ENCODE measurements at places on chromosomes 13 and 19.
A peak's percentile ranks its signal among the peaks of the same experiment; 100 is the strongest.

DNA sequence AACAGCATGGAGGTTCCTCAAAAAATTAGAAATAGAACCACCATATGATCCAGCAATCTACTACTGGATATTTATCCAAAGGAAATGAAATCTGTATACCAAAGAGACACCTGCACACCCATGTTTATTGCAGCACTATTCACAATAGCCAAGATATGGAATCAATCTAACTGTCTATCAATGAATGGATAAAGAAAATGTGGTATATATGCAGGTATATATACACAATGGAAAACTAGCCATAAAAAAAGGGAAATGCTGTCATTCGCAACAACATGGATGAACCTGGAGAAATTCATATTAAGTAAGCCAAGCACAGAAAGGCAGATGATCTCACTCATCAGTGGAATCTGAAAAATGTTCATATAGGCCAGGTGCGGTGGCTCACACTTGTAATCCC is 2.5 kb downstream of the ZNF780B start:
- no peak for DNase-seq
- peaks cover 48% of the 10 kb centered on the region for H3K4me1 ChIP-seq
- H3K27me3 ChIP-seq = no peaks in the 10 kb centered on the region
- H3K4me3 ChIP-seq = peak overlapping the region; percentile 33
- H3K27ac ChIP-seq = no peak overlapping the region

GRCh38 chr13:63161219-63161618 is 1745.6 kb upstream of the PCDH20 start:
- no peaks in the 10 kb centered on the region for H3K4me1 ChIP-seq
- no peak overlapping the region for H3K27ac ChIP-seq
- no peaks in the 10 kb centered on the region for H3K27me3 ChIP-seq
- no peak for DNase-seq
- H3K36me3 ChIP-seq = no peaks in the 10 kb centered on the region
- no peak overlapping the region for H3K4me3 ChIP-seq

GRCh38 chr19:31883296-31883990 is 462.0 kb upstream of the ZNF507 start:
- no peak overlapping the region for H3K4me3 ChIP-seq
- no peaks in the 10 kb centered on the region for H3K27me3 ChIP-seq
- no peak overlapping the region for H3K27ac ChIP-seq

DNA sequence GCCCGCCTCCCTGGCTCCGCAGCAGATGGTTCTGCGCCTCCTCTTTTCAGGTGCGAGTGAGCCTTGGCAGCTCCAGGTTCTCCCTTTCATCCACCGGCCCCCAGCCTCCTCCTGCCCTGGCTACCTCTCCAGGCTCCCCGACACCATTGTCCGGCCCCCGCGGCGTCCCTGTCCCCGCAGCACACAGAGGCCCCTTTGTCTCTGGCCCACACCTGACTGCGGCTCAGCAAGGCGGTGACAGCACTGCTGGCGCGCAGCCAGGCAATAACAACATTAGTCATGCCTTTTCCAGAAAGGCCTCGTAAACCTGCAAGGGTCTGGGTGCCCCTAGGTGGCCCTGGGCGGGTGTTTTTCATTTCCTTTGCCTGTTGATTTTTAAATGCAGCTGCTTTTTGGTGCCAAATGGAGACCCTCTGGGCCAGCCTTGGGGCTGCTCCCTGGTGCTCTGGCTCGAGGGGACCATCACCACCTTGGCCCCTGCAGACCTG is 73.2 kb upstream of the MEDAG start:
- peaks cover 32% of the 10 kb centered on the region for H3K27me3 ChIP-seq
- H3K36me3 ChIP-seq = no peaks in the 10 kb centered on the region
- no peak overlapping the region for H3K4me3 ChIP-seq
- H3K4me1 ChIP-seq = no peaks in the 10 kb centered on the region
- no peak overlapping the region for H3K27ac ChIP-seq
- no peak for DNase-seq

DNA sequence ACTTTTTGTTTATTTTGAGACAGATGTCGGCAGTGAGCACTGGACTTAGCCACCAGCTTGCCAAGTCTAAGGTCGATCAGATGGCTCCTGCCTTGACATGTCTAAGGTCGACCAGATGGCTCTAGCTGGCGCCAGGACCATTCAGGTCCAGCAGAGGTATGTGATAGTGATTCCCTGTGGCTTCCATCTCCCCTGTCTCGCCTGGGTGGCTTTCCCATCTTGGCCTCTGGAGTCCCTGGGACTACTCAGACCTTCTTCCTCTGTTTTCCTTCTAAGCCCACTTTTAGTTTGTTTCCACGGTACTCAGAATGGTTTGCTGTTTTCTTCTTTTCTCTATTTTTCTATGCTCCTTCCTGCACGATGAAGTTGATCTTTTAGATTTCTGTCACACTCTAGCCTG is 1435.7 kb downstream of the UQCRFS1 start:
- peaks cover 21% of the 10 kb centered on the region for H3K4me1 ChIP-seq
- no peak for DNase-seq
- H3K27me3 ChIP-seq = no peaks in the 10 kb centered on the region
- no peak overlapping the region for H3K27ac ChIP-seq
- peaks cover 54% of the 10 kb centered on the region for H3K36me3 ChIP-seq

GRCh38 chr13:81762449-81762848 is 1421.5 kb upstream of the SPRY2 start:
- DNase-seq = no peak
- H3K4me1 ChIP-seq = no peaks in the 10 kb centered on the region
- no peaks in the 10 kb centered on the region for H3K36me3 ChIP-seq
- H3K27ac ChIP-seq = no peak overlapping the region
- no peaks in the 10 kb centered on the region for H3K27me3 ChIP-seq

GRCh38 chr13:39688699-39689405 is 33.4 kb downstream of the COG6 start:
- no peaks in the 10 kb centered on the region for H3K27me3 ChIP-seq
- peaks cover 11% of the 10 kb centered on the region for H3K4me1 ChIP-seq
- no peak for DNase-seq
- peak overlapping the region; percentile 78 for H3K27ac ChIP-seq

- H3K4me1 ChIP-seq = no peaks in the 10 kb centered on the region
- no peaks in the 10 kb centered on the region for H3K36me3 ChIP-seq
- no peak for DNase-seq
These were observed at the start of gene TEX26 for GRCh38 chr13:30932481-30933353. TEX26 (plus strand) TSS chr13:30932656; CDS start chr13:30932716, 60 bp downstream.

DNA sequence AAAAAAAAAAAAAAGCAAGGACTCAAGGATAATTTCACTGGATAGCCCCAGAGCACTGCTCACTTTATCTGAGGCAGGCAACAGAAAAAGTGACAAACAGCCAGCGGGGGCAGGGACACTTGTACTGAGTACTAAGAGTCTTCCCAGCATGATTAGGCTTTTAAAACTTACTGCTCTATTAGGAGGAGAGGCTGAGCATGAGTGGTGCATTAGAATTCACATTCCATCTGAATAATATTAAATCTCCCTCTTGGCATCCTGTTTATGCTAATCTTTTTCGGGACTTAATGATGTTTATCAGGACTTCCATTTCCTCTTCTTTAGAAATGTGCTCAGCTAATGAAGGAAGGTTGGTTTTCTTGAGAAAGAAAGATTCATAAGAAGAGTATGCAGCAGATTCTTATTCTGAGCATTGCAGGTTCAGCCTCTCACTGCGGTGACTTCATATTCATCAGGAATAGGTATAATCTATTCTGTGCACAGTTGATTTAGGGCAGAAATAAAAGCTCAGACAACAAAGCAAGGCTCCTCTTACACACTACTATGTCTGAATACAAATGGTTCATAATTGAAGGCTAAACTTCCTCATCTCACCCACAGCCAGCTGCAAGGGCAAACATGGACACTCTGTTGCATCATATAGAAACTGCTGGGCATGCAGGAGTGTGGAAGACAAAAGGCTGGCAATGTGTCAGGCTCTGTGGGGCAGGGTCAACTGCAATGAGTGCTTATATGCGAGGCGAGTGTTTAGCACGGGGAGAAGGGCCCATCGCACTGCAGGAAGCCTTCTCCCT is 107.0 kb downstream of the KL start:
- no peak overlapping the region for H3K4me3 ChIP-seq
- H3K36me3 ChIP-seq = no peaks in the 10 kb centered on the region
- no peak for DNase-seq
- no peaks in the 10 kb centered on the region for H3K4me1 ChIP-seq
- H3K27me3 ChIP-seq = peaks cover 6% of the 10 kb centered on the region

- peak overlapping the region; percentile 81 for H3K27ac ChIP-seq
These were observed 23.5 kb downstream of the POU2F2 start for GRCh38 chr19:42108527-42109389.

GRCh38 chr13:113545455-113545930 is 39.1 kb upstream of the TFDP1 start:
- no peak overlapping the region for H3K4me3 ChIP-seq
- peaks cover 37% of the 10 kb centered on the region for H3K36me3 ChIP-seq
- H3K4me1 ChIP-seq = peaks cover 2% of the 10 kb centered on the region

GRCh38 chr19:36215276-36216123 is 594 bp downstream of the ZNF146 start:
- peaks cover 18% of the 10 kb centered on the region for H3K36me3 ChIP-seq
- H3K27ac ChIP-seq = no peak overlapping the region
- peaks cover 32% of the 10 kb centered on the region for H3K4me1 ChIP-seq
- H3K4me3 ChIP-seq = no peak overlapping the region
- no peaks in the 10 kb centered on the region for H3K27me3 ChIP-seq

GRCh38 chr19:29211562-29212355 is 1.2 kb downstream of the UQCRFS1 start:
- peak overlapping the region; percentile 88 for H3K27ac ChIP-seq
- H3K36me3 ChIP-seq = peaks cover 33% of the 10 kb centered on the region

DNA sequence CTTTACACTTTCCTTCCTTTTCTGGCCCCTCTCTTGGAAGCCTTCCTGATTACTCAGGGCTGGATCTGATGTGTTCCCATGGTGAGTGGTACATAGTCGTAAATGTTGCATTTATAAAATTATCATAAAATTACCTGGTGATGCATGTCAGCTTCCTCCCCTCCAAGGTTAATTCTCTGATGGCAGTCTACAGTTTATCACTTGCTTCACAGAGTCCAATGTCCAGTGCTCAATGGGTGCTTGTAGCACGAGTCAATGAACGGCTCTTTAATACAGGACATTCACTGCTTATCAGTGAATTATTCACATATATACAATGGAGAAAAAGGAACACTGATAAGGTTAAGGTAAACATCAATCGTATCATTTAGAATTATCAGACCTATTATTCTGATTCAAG is 27.0 kb upstream of the OXGR1 start:
- no peak for DNase-seq
- peaks cover 14% of the 10 kb centered on the region for H3K27me3 ChIP-seq
- H3K36me3 ChIP-seq = no peaks in the 10 kb centered on the region
- H3K27ac ChIP-seq = no peak overlapping the region

DNA sequence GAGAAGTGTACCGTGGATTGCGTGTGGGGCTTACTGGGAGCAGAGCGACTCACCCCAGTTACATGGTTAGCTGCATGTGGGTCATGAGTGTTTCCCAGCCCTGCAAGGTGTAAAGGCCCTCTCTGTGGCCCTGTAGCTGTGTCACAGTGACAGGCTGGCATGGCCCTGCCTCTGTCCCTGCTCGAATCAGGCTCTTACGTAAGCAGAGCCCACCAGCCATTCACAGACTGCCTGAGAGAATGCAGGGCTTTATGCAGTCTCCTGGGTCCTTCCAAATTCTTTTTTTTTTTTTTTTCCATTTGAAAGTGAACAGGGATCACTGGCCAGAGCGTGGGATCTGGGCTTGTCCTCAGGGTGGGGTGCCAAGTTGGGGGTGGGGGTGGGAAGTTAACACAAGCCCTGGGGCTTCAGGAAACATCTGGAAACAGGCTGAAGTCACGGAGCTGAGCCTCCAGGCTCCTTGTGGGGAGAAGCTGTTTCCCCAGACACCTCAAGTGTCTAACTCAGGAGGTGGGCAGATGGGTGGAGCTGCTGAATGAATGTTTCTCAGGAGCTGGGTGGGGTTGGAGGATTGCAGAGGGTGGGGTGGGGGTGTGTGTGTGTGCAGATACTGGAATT is 13.4 kb downstream of the TECR start:
- H3K27me3 ChIP-seq = no peaks in the 10 kb centered on the region
- DNase-seq = no peak
- H3K4me3 ChIP-seq = no peak overlapping the region
- H3K4me1 ChIP-seq = peaks cover 14% of the 10 kb centered on the region
- peaks cover 10% of the 10 kb centered on the region for H3K36me3 ChIP-seq
- H3K27ac ChIP-seq = no peak overlapping the region

DNA sequence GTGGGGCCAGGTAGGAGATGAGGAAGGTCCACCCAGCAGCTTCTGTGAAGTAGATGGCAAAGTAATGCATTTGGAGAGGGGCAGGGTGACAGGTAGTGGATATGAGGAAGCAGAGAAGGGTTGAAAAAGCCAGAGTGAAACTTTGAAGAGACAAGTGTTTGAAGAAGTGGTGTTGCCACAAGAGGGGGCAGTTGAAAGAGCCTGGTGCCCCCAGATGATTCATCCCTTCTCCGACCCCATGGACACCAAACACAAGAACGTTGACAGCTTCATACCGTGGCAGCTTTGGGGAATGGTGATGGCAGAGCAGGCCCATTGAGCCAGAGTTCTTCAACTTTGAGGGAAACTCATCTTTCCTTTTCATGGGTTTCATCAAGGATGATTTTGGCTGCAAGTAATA is 19.9 kb downstream of the IFNL3 start:
- no peak for DNase-seq
- H3K36me3 ChIP-seq = no peaks in the 10 kb centered on the region
- H3K4me3 ChIP-seq = no peak overlapping the region
- no peak overlapping the region for H3K27ac ChIP-seq
